Lung (tissue), 17 donors: ENCODE measurements at places on chromosomes 3 and 15. TPM values are rescaled to one million over a fixed set of nuclear protein-coding genes. Genes with fewer than 3 reads are reported as not detected.

DNA sequence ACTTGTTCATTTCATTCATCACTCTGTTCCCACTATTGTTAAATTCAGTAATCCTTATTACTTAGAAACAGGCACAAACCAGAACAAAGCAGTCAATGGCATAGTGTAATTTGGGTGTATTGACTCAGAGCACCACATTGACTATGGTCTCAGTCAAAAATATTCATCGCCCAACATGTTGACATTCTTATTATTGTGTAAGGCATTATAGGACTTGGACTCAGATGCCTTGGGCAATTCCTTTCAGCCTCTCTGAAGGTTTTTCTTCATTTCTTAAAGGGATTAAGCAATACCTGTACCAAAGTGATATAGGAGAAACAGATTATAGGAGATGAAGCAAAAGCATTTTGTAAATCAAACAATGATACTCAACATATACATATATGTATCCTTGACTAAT is 114.7 kb upstream of the BHLHE40 start:
- no peak for DNase-seq

The GOLGA8J gene
- not detected for polyA plus RNA-seq

DNA sequence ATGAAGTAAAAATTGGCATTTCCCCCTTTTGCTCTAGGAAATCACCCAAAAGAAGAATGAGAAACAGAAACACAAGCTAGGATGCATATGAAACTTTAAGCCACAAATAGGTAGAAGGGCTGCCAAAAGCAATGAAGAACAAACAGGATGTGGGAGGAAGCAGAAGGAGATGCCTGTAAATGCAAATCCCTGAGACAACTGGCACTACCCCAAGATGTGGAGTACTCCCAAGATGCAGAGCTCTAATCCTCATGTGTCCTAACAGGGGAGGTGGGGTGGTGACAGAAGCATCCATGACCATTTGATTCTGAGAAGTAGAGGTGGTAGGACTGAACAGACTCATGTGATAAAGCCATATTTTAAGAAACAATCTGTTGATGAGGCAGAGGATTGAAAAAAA is 31.9 kb upstream of the ZNF280D start:
- no peak for DNase-seq

The HDC gene
- 1.4 TPM for polyA plus RNA-seq

GRCh38 chr15:96428742-96429141 is 98.2 kb downstream of the NR2F2 start:
- DNase-seq, result peak; percentile 68

- DNase-seq, result no peak
Measured at GRCh38 chr3:14890476-14890875, 56.9 kb upstream of the NR2C2 start.

- no peak for DNase-seq
Measured at GRCh38 chr3:56969851-56970250, 90.6 kb upstream of the SPATA12 start.

DNA sequence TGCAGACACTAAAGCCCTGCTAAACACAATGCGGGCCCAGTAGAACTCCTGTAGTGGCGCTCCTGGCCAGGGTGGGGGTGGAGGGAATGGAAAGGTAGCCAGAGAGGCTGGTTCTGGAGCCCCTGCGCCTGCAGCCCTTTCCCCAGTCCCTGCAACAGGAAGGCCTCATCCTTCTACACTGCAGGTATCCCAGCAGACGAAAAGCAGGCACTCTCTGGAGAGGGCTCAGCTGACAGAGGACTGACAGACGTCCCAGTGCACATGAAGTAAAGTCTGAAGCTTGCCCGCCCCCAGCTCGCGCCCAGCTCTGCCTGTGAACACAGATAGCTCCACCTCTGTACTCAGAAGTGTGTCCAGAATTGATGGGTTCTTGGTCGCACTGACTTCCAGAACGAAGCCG is 46.0 kb downstream of the NSMCE3 start:
- no peak for DNase-seq

DNA sequence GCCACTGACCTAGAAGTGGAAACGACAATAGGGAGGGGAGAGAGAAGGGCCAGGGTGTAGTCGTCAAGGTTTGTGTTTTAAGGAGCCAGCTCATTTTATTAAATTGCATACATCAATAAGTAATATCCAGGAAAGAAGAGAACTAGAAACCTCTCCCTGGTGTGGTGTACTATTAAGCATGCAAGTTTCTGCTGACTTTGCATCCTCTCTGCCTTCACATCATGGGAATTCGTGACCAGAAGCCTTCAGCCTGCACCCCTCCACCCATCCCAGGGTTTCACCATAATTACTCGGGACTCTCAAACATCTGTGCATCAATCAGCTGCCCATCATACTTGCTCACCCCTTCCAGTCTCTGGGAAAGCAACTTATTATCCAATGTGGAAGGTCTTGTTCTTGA is 70.9 kb upstream of the UBE3A start:
- no peak for DNase-seq

The FSD2 gene
- polyA plus RNA-seq, result not detected

The SLC28A2 gene
- polyA plus RNA-seq, result 0.23 TPM

DNA sequence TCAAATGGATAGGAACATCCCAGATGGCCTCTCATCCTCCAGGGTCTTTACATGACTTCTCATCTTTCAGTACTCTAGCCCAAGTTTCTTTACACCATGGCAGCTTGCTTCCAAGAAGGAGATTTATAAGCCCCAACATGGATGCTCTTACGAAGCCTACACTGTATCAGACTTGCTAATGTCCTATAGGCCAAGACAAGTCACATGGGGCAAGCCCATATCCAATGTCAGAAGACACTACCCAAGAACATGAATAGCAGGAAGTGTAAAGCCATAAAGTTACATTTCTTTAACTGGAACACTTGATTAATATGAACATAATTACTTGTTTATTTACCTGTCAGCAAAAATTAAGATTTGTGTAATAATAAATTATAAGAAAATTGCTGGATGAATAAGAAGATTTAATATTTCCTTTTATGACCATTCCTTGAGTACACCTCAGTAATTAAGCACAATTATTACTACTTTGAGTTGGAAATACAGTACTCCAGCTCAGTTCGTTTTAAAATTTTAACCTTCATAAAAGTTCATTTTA is 5.1 kb downstream of the SPESP1 start:
- no peak for DNase-seq

DNA sequence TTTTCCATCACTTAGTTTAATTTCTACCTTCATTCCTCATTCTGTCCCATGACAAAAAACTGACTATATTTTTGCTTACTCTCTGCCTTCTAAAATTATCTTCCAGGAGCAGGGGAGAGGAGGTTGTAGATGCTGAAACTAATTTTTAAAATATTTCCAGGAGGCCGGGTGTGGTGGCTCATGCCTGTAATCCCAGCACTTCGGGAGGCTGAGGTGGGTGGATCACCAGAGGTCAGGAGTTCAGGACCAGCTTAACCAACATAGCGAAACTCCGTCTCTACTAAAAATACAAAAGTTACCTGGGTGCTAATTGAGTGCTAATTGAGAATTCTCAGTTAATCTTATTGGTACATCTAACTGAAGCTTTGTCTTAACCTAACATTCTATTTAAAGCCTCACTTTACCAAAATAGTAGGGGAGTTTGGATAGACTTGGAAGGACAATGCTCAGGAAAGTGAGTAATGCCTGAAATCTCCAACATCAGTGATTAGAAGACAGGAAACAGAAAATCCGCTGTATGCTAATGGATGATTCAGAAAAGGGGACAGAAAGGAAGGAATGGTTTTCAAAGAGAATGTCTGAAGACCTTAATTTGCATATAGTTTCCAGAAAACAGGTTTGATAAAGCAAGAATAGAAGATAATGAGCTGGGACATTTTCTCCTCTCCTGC is 336.1 kb downstream of the GBE1 start:
- no peak for DNase-seq

The ADGRG7 gene
- polyA plus RNA-seq, result not detected

DNA sequence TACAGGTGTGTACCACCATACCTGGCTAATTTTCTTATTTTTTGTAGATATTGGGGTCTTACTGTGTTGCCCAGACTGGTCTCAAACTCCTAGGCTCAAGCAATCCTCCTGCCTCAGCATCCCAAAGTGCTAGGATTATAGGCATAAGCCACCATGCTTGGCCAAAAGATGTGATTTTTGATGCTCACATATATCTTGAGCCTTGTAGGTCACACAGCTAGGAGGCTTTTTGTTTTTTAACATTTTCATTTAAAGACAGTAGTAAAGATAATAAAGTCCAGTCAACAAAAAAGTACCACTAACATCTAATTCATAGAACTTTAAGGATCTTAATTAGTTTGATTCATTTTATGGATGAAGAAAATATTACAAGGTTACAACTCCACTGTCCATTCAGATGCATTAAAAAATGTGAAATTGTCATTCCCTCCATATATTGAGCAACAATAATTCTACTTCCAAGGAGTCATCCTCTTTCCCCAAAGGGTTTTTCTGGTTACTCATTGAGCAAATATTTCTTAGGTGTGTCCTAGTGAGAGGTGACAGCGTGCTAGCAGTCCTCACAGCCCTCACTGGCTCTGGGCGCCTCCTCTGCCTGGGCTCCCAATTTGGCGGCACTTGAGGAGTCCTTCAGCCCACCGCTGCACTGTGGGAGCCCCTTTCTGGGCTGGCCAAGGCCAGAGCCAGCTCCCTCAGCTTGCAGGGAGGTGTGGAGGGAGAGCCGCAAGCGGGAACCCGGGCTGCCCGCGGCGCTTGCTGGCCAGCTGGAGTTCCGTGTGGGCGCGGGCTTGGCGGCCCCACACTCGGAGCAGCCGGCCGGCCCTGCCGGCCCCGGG is 8.3 kb upstream of the TASOR start:
- DNase-seq, result no peak

GRCh38 chr3:99768808-99769501 is 48.7 kb upstream of the CMSS1 start:
- DNase-seq, result no peak

DNA sequence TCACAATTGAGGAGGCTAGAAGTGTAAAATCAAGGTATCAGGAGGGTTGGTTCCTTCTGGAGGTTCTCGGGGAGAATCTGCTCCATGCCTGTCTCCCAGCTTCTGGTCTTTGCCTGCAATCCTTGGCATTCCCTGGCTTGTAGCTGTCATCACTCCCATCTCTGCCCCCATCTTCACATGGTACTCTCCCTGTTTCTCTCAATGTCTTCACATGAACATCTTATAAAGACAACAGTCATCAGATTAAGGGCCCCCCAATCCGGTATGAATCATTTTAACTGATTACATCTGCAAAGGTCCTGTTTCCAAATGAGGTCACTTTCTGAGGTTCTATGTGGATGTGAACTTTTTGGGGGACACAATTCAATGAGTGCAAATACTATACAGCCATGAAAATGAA is 113.0 kb upstream of the GALNT15 start:
- DNase-seq, result no peak

The CKMT1A gene
- 5.0 TPM for polyA plus RNA-seq

The TTC21A gene
- polyA plus RNA-seq, result 9.2 TPM

DNA sequence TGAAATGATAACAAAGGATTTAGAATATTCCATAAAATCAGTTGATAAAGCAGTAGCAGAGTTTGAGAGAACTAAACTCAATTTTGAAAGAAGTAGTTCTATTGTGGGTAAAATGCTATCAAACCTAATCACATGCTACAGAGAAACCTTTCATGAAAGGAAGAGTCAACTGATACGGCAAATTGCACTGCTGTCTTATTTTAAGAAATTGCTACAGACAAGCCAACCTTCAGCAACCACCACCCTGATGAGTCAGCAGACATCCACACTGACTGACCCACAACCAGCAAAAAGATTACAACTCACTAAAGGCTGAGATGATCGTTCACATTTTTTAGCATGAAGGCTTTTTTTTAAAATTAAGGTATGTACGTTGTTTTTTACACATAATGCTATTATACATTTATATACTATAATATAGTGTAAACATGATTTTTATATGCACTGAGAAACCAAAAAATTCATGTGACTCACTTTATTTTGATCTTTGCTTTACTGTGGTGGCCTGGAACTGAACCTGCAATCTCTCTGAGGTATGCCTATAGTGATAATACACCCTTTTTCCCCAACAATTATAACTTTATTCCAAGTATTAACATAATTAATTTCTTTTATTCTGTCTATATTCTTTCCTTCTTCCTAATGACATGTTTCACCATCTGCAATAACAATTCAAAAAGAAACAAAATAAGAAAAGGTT is 109.9 kb downstream of the TBC1D5 start:
- no peak for DNase-seq

GRCh38 chr3:49456466-49456865 is 13.6 kb upstream of the DAG1 start:
- DNase-seq, result no peak

The TGM4 gene
- polyA plus RNA-seq, result not detected

DNA sequence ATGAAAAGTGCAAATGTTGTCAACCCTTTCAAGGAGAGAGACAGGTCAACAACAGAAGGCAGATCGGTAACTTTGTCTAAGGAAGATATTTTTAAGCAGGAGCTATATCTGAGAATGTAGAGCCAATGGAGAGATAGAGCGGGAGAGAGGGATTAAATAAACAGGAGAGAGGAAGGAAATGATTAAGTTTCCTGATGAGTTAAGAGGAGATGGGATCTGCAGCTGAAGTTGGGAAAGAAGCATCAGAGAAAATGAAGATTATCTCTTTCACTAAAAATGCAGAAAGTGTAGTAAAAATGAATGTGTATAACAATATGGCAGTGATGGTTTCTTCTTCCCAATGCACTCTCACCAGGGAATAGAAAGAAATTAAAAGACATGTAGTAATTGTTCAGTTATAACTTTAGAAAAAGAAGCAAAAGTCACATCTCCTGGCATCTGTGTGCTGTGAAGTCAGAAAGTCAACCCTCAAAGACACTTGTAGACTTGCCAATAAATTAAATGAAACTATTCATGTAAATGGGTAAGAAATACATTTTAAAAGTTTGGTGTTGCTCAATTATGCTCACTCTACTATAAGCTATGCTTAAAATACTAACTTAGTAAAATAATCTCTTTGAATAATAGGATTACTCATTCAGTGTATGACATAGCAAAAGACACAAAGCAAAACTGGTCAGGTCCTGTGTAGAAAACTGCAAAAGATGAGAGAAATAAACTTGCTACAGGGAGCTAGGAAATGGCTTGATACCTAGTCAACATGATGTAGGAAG is 264.6 kb downstream of the ZIC4 start:
- no peak for DNase-seq

- DNase-seq, result no peak
Measured at GRCh38 chr15:101025501-101025885, 106.3 kb downstream of the LRRK1 start.

DNA sequence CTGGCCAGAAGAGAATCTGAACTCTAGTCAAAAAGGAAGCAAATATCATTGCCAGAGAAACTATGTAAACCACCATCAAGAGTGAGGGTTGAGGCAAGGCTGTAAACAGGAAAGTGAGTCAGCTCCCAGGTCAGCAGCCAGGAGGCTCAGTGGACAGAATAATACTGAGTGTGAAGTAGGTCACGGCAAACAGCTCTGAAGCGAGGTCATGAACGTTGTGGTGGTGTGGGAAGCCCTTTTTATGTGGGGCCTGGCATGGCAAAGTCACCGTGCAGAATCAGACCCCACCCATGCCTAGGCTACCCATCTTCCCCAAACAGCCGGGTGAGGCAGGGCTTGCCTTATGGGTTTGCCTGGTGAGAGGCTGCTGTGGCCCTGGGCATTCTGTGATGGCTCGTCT is 43.9 kb downstream of the THBS1 start:
- DNase-seq, result peak; percentile 13

GRCh38 chr3:122915300-122916055 is 112.1 kb downstream of the SEMA5B start:
- no peak for DNase-seq

The PIGB gene
- 17.0 TPM for polyA plus RNA-seq

The TLNRD1 gene
- 28.7 TPM for polyA plus RNA-seq

- peak; percentile 42 for DNase-seq
Measured at GRCh38 chr15:39887832-39888231, 32.2 kb downstream of the GPR176 start.

GRCh38 chr3:27253831-27254230 is 115.4 kb downstream of the NEK10 start:
- DNase-seq, result peak; percentile 15
